ENCODE measurements at places on chromosomes 13 and 19.

DNA sequence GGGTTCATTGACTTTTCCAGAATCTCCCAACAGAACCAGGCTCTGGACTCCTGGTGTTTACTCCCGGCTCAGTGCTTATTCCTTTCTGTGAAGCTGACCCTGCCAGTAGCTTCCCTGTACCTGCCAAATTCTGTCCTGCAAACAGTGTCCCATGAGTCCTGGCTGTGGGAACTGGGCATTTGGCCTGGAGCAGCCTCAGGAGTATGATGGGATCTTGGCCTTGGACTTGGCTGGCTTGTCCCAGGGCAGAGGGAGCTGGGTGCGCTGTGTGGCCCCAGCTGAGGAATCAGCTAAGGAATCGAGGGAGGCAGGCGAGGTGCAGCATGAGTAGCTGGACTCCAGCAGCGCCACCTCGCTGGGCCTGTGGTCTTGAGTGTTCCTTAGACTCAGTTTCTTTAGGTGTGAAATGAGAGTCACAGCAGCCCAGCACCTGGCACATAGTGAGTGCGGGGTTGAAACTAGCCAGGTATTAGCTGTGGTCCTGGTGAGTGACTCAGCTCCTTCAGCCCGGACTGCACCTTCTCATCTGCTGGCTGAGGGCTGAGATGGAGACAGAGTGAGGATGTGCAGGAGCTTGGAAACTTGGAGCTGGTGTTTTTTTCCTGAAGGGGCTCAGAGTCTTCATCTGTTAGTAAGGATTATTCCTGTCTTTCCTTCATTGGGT, 10.4 kb downstream of the CLASRP start:
- DNase-seq: no peak

DNA sequence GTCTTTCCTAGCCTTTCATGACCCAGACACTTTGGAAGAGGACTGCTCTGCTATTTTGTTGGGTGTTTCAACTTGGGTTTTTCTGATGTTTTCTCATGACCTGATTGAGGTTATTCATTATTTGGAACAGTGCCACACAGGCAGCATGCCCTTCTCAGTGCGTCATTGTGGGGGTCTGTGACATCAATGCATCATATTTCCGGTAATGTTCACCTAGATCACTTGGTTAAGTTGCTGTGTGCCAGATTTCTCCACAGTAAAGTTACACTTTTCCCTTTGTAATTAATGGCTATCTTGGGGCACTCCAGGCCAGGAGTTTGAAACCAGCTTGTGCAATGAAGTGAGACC, 124.4 kb downstream of the SIPA1L3 start:
- DNase-seq: no peak

GRCh38 chr19:45825917-45826893, 11.1 kb upstream of the RSPH6A start:
- no peak for DNase-seq

- no peak for DNase-seq
Measured at GRCh38 chr13:28505543-28506135, 10.7 kb upstream of the FLT1 start.

DNA sequence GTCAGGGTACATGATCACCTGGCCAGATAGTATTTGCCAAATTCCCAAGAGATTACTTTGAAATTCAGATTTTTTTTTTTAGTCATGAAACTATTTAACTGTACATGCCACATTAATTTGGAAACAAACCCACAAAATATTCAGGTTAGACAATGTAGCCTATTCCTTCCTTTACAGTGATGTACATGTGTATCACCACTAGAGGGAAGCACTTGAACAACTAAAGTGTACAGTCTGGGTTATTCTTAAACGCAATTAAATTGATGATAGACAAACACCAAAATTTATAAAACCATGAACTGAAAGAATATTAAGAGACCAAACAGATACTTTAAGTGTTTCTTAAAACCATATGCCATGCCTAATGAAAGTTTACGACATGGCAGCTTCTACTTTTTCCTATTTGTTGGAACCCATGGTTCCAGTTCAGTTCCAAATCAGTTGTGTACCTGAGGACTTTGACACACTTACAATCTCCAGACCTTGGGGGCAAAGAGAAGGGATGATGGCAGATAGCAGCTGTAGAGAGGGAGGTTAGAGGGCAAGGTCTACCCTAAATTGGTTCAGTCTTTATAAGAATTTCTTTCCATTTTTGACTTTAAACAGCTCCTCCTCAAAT, 52.8 kb downstream of the TNFSF13B start:
- peak; percentile 62 for DNase-seq

- no peak for DNase-seq
Measured at GRCh38 chr13:60790620-60791019, 393.6 kb downstream of the TDRD3 start.

DNA sequence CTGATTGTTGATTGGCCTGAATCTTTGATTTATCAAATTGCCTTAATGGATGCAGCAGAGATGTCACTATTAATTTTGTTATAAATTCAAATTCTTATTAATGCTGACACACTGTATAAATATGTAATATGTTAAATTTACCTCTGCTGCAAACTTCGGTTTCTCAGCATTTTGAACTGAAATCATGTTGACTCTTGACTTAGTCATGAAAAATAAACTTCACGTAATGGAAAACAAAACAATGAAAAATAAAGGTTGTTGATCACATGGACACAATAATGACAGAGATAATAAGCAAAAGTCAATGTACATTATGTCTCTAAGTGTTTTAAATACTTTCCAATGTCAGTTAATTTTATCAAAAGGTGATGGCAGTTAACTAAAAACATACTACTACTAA, 827.6 kb downstream of the PCDH9 start:
- DNase-seq: no peak

- no peak for DNase-seq
Measured at GRCh38 chr19:17304386-17305215, 1.1 kb upstream of the MRPL34 start.

DNA sequence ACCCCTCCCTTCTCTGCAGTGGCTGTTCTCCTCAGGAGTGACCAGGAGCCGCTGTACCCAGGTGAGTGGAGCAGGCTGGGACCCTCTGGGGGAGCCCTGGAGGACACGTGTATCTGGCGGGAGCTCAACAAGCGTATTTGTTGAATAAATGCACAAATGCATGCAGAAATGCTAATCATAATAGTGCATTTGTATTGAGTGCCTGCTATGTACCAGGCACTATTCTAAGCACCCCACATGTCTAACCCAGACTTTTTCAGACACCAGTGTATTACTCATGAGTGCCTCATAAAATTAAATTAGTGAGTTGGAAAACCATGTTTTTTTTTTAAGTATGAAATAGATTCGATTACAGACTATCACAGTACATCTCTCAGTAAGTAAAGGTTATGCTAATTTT, 7.9 kb downstream of the HPN start:
- DNase-seq: no peak

DNA sequence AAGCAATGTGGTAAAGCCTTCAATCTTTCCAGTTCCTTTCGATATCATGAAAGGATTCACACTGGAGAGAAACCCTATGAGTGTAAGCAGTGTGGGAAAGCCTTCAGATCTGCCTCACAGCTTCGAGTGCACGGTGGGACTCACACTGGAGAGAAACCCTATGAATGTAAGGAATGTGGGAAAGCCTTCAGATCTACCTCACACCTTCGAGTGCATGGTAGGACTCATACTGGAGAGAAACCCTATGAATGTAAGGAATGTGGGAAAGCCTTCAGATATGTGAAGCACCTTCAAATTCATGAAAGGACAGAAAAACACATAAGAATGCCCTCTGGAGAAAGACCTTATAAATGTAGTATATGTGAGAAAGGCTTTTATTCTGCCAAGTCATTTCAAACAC, 15.6 kb upstream of the ZNF763 start:
- no peak for DNase-seq

- no peak for DNase-seq
Measured at GRCh38 chr13:98687319-98687718, 65.2 kb downstream of the SLC15A1 start.

DNA sequence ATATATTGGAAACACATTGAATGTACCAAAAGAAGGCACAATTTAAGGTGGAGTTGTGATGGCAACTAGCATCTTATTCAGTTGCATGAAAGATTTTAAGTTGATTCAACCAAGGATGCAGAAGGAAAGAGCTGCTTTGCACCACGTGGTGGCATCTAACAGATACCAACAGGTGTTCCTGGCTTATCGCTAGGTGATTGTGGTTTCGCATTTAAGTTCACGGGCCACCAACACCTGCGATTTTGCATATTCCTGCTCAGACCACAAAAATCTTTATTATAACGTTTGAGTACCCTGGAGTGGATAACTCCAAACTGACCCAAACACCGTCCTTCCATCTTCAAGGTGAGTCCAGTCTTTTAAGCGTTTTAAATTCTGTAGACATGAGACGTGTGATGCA, 45.3 kb downstream of the RGCC start:
- DNase-seq: peak; percentile 36

DNA sequence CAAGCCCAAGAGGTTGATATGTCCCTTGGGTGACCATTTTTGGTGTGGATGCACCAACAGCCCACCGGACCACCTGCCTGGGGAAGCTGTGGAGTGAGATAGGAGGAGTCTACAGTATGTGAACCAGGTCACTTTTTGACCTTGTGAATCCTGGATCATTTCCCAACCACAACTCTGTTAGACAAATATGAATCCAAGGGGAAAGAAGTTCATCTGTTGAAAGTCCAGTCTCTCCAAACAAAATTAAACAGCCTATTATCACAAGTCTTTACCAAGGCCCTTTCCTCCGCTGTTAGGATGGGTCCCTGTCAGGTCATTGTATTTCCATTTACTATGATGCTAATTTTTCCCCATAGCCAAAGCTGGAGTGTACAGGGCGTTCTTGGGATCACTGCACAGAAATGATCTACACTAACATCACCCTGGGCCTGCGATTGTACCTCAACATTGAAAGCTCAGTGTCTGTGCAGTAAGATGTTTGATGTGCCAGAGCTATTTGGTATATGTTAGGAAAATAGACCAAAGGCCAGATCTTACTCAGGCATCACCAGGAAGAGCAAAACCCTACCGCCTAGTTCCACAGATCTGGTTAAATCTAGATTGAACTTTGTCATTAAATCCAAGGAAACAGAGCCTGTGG, 117.1 kb downstream of the STARD13 start:
- no peak for DNase-seq

DNA sequence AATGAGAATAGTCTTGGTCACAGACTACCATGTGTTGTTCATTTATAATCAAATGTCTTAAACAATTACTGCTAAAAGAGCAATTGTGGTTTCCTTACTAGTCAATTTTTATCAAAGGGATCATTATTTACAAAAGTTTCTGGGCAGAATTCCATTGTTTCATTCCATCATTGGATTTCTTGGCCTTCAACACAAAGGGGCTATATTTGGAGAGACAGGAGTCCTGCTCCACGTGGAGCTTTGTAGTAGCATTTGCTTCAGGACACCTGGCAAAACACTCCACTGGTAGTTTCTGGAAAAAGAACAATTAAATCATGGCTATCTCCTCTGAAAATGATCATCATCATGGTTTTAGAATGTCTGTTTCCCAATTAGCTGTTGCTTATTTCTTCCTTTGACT, 22.3 kb upstream of the STARD13 start:
- no peak for DNase-seq

GRCh38 chr19:29704562-29705558, 10.2 kb downstream of the C19orf12 start:
- DNase-seq: peak; percentile 34

DNA sequence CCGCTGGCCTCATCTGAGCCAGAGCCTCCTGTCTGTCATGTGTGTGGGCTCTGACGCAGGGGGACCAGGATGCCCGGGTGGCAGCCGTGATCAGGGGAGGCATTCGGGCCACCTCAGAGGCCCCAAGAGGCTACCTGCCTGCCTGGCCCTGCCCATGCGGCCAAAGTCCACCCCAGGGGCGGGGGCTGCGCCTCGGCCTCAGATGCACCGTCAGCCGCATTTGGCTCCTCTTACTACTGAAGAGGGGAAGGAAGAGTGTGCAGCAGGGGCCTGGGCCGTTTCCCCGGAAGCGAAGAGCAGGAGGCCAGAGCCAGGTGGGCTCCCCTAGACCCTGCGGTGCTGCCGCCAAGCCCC, 34.0 kb downstream of the C13orf46 start:
- no peak for DNase-seq

- DNase-seq: no peak
Measured at GRCh38 chr19:8338835-8339234, 4.2 kb downstream of the KANK3 start.

GRCh38 chr13:79482281-79482970, 1.5 kb downstream of the NDFIP2 start:
- no peak for DNase-seq

DNA sequence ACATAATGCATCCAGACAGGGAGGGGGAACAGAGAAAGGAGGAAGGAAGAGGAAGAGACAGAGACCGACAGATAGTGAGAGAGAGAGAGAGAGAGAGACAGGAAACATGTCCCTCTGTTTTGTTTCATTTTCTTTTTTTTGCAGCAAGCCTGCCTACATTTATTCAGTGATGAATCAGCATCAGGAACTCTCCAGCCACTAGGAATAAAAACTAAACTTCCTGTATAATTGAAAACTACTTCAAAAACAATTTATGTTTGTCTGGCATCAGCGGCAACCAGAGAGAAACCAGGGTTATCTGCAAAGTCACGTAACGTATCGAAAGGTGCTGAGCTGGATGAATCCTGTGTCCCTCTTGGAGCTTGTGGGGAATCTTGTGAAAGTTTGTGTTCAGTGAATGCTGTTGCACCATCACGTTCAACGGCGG, 148.6 kb upstream of the SOX21 start:
- DNase-seq: no peak

GRCh38 chr19:18989316-18989715, 44.0 kb downstream of the SUGP2 start:
- DNase-seq: no peak
